Hematopoietic multipotent progenitor cell treated with erythropoietin and hydrocortisone succinate and interleukin-3 and kit ligand, for 17 days (in vitro differentiated cells): ENCODE measurements at places on chromosomes 2 and 18.

- DNase-seq, result no peak
Observed at GRCh38 chr2:119387381-119388129, 20.8 kb downstream of the DBI start.

DNA sequence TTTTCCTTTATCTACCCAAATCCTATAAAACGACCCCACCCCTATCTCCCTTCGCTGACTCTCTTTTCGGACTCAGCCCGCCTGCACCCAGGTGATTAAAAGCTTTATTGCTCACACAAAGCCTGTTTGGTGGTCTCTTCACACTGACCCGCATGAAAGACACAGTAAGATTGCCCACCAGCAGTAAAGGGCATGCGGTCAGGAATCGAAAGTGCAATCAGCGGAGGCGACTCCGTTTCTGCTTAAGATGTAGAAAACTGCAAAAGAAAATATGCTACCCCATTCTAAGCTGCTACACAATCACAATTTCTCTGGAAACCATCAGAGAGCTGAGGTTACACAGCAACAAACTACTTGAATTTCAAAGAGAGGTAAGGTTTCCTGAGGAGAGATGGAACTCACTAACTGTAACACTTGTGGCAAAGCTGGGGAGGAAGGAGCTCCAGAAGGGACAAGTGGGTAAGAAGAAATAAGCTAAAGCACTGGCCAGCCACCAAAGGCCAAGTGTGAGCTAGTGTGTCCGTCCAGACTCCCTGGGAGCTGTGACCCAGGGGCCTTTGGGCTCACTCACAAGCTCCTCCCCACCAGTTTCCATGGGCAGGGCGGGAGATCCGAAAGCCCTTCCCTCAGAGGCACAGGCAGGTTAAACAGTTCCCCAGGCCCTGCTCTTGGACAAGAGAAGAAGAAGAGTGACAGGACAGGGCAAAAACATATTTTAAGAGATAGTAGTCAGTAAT lies 72.8 kb upstream of the TGFA start:
- peak; percentile 23 for DNase-seq

DNA sequence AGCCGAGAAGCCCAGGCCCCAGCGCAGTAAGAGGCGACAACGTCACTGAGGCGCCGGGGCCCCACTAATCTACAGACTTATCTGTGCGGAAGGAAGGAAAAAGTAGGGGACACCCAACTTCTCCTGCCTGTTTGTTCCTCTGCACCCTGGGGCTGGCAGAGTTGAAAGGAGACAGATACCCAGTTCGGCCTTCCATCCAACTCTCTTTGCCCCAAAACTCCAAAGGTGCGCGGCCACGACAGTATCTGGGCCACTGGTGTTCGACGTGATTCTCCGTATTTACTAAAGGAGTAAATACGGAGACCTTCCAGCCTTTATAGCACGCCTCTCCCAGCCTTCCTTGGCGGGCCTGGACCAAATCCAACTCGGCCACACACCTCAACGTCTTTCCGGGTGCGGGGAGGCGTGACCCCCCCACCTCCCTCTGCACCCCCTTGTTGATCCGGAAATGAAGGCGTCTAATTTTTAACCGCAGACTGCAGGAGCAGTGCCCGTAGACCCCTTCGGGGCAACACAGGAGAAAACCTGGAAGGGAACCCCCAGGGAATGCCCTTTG lies 1.6 kb downstream of the SMAD7 start:
- no peak for DNase-seq

- DNase-seq, result no peak
Observed at GRCh38 chr18:39913672-39914366, 2041.2 kb upstream of the PIK3C3 start.

DNA sequence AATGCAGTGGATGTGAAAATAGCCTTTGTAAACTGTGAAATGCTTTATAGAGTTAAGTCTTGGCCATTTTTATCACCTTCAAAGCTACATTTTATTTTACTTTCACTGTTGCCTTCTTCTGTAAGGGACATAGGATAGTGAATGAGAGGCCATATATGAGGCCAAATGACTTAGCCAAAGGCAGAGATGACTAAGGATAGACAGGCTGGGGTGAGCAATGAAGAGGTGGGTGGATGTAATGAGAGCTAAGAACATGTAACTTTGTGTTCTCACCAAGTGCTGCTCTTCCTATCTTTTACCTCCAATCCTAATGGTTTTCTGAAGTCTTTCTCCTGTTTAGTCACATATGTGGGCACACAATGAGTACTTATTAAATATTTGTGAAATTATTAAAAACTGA lies 101.9 kb downstream of the MBD5 start:
- no peak for DNase-seq

DNA sequence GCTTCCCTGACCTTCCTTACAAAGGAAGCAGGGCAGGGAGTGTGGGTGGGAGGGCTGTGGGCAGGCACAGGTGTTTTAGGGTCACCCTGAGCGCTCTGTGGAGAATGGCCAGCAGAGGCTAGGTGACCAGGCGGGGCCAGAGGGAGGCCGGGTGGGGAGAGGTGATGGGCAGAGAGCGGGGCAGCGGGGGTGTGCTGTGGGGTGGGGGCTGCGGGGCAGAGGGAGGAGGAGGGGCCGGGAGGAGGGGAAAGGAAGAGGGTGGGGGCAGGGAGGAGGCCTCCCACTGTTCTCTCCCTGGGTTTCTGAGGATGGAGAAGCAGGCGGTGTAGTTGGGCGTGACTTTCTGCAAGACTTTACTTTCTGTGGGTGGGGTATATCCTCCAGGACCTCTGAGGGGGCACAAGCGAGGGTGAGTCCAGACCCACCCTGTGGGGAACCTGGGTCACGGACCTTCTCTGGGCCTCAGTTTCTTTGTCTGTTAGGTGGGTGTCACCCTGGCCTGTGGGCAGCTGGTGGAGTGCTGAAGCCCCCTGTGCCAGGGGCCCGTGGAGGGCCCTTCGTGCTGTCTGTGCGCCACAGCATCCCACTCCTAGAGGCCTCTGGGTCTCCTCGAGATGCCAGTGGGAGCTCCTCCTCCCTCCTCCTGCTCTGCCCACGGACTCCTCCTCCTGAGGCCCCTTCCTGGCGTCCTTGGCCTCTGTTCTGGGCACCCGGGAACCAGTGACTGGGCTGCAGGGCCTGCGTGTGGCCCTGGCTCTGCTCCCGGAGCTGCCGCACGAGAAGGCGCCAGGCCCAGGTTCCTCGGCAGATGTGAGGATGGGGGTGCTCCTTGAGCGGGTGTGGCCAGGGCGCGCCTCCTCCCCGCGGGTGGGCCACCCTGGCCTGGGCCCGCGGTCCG lies 6.3 kb upstream of the NEU4 start:
- no peak for DNase-seq

DNA sequence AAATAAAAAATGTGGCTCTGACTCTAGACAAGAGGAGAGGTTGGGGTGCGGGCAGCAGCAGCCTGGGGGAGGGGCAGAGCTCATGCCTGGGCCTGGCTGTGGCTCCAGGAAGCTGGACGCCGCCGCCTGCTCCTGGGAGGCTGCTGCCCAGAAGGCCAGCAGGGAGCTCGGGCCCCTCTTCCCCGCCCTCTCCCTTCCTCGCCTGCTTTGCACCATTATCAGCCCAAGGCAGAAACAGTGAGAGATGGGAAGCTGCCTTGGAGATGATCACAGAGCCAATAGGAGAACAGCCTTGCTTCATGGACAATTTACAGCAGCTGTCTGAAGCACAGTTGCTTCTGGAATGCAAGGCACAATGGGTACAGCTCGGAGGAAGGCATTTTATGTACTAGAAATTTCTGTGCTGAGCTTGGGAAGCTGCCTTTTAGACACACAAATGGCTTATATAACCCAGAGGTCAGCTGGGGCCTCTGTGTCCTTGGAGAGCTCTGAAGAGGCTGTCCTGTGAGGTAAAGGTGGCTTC lies 55.3 kb upstream of the AFF3 start:
- no peak for DNase-seq

- DNase-seq, result no peak
Observed at GRCh38 chr18:10875811-10876210, 273.6 kb downstream of the PIEZO2 start.

DNA sequence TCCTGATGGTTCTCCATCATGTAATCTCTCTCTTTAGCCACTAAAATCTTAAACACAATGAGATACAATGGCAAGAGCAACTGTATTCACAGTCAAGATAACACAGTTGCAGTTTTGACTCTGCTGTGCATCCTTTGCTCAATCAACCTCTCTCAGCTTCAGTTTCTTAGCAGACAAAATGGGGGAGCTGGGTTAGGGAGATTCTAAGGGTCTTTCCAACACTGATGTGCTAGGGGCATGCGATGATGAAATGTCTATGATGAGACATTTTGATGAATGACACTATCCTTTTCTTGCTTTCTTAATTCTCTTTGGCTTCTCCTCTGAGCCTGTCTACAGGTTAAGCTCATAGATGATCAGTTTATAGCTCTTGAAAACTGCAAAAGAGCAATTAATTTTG lies 1.1 kb downstream of the SERPINB10 start:
- DNase-seq, result no peak

- no peak for DNase-seq
Observed at GRCh38 chr2:118889995-118890394, 42.5 kb upstream of the EN1 start.

- DNase-seq, result no peak
Observed at GRCh38 chr2:26754972-26755670, 9.0 kb upstream of the SLC35F6 start.

- no peak for DNase-seq
Observed at GRCh38 chr2:29189052-29189451, 73.8 kb downstream of the CLIP4 start.

GRCh38 chr2:231127936-231128335 lies 3.1 kb upstream of the HTR2B start:
- DNase-seq, result no peak

DNA sequence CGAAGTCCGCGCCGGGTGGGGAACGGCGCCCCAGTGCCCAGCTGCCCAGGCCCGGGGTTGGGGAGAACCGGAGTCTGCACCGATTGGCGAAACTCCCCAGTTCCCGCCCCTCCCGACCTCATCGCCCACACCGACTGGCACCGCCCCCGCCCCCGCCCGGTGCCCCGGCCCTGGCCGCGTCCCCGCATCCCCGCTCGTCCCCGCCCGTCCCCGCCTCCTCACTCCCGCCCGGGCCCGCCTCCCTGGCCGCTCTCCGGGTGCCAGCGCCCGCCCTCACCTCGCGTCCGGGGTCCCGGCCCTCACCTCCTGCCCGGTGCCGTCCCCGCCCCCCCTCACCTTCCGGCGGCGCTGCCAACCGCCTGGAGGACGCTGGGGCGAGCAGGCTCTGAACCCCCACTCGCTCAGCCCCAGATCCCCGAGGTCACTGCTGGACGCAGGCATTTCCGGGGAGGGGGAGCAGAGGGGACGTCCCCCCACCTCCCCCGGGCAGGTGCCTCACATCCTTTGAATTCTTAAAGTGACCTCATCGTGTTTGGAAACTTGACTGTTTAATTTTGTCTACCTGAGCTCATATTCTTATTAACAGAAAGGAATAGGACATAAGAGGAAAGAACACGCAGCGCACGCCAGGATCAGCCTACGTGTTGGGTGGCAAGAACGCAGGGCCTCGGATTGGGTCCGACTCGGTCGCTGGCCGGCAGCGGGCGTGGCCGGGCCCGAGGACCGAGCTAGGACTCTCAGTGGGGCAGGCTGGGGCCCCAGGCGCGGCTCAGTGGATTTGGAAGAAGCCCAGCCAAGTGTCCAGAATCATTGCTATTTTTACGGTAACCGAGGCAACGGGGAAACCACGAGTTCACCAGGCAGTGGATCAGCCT lies at the start of gene FAM110C:
TSS of gene FAM110C (minus strand) at position 35 of the 875 bp plus-strand sequence. CDS start 120 bp downstream, outside the sequence.
- no peak for DNase-seq

GRCh38 chr2:106274668-106275067 lies 80.6 kb upstream of the UXS1 start:
- no peak for DNase-seq

GRCh38 chr2:207530160-207531031 lies 634 bp downstream of the CREB1 start:
- peak; percentile 72 for DNase-seq
